NCI-H1930 (cell line): ENCODE measurements at places on chromosomes 7 and 10.

DNA sequence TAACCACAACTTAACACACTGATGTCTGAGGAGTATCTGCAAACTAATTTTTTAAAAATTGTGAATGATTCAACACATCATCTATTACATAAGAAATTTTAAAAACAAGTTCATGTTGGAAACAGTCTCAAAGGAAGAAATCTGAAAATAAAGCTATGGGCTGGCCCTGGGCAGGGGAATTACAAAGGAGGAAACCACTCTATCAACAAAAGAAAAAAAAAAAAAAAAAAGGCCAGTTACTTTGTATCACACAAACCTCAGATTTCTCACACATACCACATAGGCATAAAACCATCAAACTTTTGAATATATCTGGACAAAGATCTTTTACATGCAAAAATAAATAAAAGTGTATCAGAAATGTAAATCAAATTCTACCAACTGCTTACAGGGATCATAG, 20.8 kb downstream of the TIAL1 start:
- DNase-seq, result no peak

DNA sequence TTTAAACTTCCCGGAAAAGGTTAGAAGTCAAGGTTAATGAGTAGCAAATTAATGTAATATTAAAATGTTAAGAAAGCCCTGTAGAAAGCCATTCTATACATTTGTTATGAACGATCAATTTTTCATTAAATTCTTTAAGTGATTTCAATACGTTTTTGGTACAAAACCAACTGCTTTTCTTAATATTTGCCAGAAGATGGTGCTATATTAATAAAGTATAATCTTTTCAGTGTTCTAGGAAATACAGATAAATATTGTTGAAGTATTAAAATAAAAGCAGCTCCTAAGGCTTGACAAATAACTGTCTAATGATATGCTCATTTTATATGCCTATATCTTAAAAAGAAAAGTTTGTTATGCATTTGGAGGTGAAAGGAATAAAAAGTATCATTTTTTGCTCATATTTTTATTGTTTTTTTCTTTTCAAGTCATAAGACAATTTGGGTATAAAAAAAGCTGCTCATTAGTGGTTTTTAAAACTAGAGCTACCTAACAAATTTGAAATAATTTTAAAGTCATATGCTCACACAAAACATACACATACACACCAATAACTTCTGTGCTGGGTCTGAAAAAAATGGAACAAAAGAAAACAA, 130.3 kb upstream of the POT1 start:
- no peak for DNase-seq

GRCh38 chr7:101705331-101705730, 76.2 kb upstream of the MYL10 start:
- DNase-seq, result no peak

DNA sequence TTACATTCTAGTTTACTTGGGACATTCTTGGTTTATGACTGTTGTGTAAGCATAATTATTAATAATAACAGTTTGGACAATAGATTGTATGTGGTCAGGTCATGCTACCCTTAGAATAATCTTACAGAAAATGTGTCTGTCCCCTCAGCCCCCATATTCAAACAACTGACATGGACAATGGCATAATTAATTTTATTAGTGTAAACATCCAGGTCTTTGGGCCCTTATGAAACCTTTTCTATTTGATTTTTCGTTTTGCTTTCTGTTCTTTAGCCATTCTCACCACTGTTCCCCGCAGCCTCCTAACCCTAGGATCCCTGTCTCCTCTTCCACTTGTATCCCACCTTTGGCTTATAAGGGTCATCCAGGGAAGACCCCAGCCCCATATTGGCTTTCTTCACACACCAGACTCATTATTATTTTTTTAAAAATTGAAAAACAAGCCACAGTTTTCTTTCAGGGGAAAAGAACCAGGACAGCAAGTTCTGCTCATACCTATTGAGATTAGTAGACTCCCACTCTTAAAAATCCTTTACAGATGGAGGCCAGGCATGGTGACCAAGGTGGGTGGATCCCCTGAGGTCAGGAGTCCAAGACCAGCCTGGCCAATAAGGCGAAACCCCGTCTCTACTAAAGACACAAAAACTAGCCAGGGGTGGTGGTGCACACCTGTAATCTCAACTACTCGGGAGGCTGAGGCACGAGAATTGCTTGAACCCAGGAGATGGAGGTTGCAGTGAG, 11.5 kb downstream of the VIM start:
- DNase-seq, result no peak

GRCh38 chr10:128606055-128606454, 479.8 kb upstream of the MKI67 start:
- no peak for DNase-seq

DNA sequence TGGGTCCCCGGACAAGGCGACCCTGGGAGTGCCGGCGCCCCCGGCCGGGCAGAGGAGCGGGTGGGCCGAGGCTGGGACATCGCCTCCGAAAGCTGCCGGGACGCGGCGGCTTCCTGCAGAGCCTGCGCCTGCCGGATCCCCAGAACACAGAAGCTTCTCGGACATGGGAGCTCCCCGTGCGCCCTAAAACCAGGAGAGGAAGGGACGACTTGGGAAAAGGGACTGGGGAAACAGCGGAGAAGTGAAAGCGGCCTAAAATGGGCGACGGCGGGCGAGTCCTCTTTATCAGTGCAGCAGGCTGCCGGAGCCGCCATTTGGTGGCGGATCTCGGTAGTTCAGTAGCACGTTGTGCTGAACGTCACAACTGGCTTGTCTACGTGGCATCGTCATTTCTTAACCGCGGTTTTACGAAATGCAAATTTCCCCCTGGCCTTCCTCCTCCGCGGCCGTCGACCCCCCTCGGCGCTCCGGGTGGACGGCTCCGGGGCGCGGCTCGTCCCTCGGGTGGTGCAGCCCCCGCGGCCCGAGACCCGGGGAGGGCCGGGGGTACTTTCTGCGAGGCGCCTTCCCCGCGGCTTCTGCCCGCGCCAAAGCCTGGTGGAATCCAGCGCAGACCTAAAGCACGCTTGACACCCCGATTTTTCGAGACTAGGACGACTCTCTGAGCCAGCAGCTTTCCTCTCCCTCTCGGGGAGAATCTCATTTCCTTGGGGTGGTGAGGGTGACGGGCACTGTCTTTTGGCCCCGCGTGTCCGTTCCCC, 9.9 kb upstream of the SPAG6 start:
- DNase-seq, result no peak

DNA sequence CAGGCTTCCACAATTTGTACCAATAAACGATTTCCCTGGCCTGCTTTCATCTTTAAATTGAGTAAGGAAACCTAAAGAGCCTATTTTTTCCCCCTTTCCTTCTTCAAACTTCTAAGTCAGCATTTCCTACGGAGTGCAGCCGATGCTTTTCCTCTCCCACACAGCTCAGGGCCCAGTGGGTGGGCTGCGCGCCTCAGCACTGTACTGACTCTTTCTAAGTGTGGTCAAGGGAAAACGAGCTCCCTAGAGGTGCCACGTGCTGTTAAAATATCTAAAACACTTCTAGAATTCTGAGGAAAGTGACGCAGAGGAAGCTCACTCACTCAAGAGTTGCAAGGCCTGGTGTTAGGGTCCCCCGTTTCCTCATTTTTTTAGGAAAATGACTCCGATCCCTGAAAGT, 29.0 kb downstream of the STEAP1B start:
- DNase-seq, result no peak

GRCh38 chr7:130880668-130881067, 146.7 kb upstream of the KLF14 start:
- DNase-seq, result no peak

- no peak for DNase-seq
Measured at GRCh38 chr7:706721-707120, 19.8 kb upstream of the DNAAF5 start.

GRCh38 chr10:34739915-34740314, 75.2 kb downstream of the PARD3 start:
- no peak for DNase-seq

- no peak for DNase-seq
Measured at GRCh38 chr7:45649560-45650346, 75.6 kb downstream of the ADCY1 start.

DNA sequence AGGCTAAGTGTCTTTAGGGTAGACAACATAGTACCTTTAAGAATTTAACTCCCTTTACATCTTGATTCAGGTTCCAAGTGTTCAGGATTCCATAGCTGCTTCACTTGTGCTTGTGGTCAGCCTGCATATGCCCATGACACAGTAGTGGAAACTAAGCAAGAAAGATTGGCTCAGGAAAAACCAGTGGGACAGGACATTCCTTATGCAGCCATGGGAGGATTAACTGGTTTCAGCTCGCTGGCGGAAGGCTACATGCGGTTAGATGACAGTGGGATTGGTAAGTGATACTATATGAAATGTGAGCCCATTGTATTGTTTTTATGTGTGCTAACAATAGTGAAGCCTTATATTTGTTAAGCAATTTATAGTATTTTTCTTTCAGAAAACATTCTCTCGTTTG, 11.3 kb downstream of the FAM221A start:
- DNase-seq, result no peak

DNA sequence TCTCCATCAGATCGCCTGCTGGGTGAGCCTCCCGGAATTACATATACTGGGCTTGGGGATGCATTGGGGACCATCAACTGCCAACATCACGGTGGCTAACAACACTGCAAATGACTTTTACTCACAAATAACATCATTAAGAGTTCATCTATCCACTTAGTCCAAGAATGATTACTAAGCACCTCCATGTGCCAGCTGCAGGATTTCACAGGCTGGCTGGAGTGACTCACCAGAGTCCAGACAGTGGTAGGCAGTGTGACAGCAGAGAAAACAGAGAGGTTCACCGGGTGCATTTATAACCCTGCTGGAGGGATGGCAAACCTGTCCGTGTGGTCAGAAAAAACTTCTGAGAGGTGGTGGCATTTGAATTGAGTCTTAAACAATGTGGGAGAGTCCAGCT, 3.2 kb upstream of the IGFBP3 start:
- no peak for DNase-seq
